ENCODE measurements at places on chromosomes 2 and 18.

GRCh38 chr2:44655401-44655864 is 286.1 kb upstream of the SIX3 start:
- DNase-seq = no peak

GRCh38 chr2:181466661-181467576 is 9.7 kb downstream of the ITGA4 start:
- DNase-seq = no peak

GRCh38 chr2:208609166-208609804 is 202.7 kb downstream of the PTH2R start:
- no peak for DNase-seq

- no peak for DNase-seq
These were observed 10.5 kb upstream of the PIEZO2 start for GRCh38 chr18:11159844-11160243.

- DNase-seq = no peak
These were observed 649.5 kb downstream of the NUP35 start for GRCh38 chr2:183773775-183774174.

- DNase-seq = no peak
These were observed 30.5 kb upstream of the MC2R start for GRCh38 chr18:13945811-13946210.

DNA sequence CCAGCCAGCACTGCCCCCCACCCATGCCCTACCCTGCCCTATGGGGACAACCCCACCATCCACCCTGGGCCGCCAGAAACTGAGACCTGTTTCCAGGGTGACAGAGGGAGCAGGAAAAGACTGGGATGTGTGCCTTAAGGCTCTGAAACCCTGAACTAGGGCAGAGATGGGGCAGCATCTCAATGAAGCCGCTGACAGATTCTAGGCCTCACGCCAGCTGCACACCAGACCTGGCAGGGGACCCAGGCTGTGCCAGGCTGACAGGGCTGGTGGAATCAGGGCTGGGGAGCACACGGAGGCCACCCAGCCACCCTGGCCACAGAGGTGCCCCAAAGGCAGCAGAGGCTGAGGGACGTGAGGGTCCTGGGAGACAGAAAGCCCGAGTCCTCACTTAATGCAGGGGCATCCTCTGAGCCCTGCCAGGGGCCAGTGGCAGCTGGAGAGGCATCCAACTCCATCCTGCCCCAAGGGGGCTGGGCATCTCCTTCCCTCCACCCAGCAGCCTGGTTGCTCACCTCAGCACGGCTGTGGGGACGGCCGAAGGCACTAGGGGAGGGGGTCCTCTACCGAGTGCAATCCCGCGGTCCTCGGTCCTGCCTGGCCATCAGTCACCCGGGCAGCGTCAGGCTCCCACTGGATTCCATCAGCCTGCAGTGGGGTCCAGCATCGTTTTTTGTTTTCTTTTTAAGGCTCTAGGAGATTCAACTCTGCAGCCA is 169.2 kb downstream of the ZFP36L2 start:
- no peak for DNase-seq

DNA sequence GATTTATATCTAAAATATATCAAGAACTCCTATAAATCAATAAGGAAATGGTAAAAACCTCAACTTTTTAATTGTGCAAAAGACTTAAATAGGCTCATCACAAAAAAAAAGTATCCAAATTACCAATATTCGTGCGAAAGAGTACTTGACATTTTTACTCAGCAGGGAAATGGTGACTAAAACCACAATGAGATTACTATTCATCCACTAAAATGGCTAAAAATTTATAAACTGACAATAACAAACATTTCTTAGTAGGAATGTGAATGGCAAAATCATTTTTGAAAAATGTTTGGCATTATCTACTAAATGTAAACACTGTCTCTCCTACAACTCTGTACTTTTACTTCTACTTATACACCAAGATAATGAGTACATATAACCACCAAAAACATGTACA is 184.8 kb upstream of the RND3 start:
- no peak for DNase-seq
